ENCODE measurements at places on chromosomes 5 and 9. TPM values are rescaled to one million over a fixed set of nuclear protein-coding genes. Genes with fewer than 3 reads are reported as not detected.

PALM2AKAP2 gene
- not detected for total RNA-seq

ASPN gene
- not detected for total RNA-seq

RGMB gene
- 15.8 TPM for total RNA-seq

DNA sequence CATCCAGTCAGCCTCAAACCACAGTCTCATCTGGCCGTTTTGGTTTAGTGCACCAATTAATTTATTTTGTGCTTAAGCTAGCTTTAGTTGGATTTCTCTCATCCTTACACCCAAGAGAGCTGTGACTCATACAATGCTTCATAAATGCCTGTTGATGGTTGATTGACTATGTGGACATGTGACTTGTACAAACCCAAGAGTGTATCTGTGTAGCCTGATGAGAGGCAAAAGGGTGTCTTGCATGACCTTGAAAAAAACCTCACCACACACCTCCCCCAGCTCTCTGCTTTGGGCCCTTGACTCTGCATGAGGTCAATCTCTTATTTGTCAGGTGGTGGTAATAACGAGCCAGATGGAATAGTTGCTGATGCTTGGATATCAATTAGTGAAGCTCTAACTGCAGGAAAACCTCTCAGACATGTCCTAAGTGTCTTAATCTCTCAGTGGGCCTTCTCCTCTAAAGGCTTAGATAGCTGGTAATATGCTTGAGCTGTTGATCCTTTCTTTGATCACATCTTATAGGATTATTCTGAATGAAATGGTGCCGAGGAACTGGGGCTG lies 10.6 kb upstream of the GLRA1 start:
- DNase-seq = no peak

DNA sequence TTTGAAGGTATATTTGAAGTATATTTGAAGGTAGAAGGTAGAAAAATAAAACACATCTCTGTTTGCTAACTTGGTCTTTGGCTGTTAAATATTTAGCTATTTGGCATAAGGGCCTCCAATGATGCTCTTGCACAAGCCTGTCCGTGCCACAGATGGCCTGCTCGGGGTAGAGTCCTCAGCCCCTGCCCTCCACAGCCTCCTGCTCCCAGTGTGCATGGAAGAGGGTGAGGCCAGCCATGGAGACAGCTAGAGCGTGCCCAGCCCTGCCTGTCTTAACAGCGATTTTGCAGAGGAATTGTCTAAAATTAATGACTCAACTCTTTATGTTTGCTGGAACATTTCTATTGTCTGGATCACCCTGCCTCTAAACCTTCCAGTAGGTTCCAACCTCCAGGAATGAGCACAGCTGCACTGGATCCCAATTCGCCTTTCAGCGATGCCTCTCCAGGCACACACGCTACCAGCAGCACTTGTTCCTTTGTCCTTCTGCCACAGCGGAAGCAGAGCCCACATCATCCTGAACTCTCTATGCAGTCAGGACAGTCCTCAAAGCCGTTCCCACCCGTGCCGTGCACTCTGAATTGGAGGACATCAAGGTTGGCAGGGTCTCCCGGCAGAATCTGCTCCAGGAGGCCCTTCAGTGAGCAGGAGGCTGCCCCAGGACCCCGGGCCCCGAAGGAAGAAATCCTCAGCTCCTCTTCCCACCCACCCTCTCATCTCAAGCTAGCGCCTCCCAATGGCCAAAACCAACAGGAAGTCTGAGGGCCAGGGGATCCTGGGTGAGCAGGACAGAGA lies 254.0 kb upstream of the IRX1 start:
- DNase-seq = no peak

- no peak for DNase-seq
Measured at GRCh38 chr9:91824601-91825305, 125.3 kb downstream of the ROR2 start.

DNA sequence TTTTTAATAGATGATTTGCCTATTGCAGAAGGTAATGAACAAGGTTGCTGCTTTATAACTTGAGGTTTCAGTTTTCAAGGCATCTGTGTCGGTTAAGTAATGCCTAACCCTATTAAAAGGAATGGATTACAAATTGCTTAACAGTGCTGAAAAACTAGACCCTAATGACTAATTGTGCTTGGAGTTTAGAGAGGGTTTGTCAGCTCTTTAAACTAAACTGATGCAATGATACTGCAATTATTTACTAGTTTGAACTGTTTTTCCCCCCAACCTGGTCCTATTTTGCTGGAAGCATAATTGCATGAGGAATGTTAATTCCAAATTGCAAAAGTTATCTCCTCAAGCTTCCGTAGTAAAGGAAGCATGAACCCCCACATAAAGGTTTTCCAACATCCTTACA lies 39.3 kb upstream of the TLX3 start:
- DNase-seq = no peak

Data from CD4-positive, alpha-beta T cell (primary cell).